ENCODE measurements at places on chromosomes 7 and 10. TPM values are rescaled to one million over a fixed set of nuclear protein-coding genes. Genes with fewer than 3 reads are reported as not detected.

The CHN2 gene
- 15.4 TPM for total RNA-seq

The GPC2 gene
- 106 TPM for total RNA-seq

The NAT16 gene
- 1.7 TPM for total RNA-seq

The NACAD gene
- 7.2 TPM for total RNA-seq

The PHKG1 gene
- 1.7 TPM for total RNA-seq

The PTN gene
- total RNA-seq = 228 TPM

The SYT15 gene
- 1.4 TPM for total RNA-seq

The THNSL1 gene
- total RNA-seq = 6.5 TPM

The ACTR3C gene
- 0.61 TPM for total RNA-seq

The OR2A5 gene
- total RNA-seq = not detected

The WNT8B gene
- 3.8 TPM for total RNA-seq

The ANKRD26 gene
- 17.8 TPM for total RNA-seq

The GHRHR gene
- 0.84 TPM for total RNA-seq

The GNGT1 gene
- total RNA-seq = 0.65 TPM

The ASIC3 gene
- 6.0 TPM for total RNA-seq

The SLC26A5 gene
- total RNA-seq = not detected

The TBATA gene
- total RNA-seq = not detected

The IMPDH1 gene
- total RNA-seq = 65.2 TPM

The SPACDR gene
- 1.0 TPM for total RNA-seq

The NME8 gene
- total RNA-seq = not detected

The HOGA1 gene
- total RNA-seq = 0.36 TPM

The PNLIP gene
- total RNA-seq = not detected

The SPDYE1 gene
- total RNA-seq = not detected

The CDC14C gene
- not detected for total RNA-seq

The LRIT1 gene
- not detected for total RNA-seq

The SLC18A3 gene
- 16.7 TPM for total RNA-seq

The USP6NL gene
- total RNA-seq = 38.2 TPM

The HYCC1 gene
- total RNA-seq = 62.3 TPM

The JAKMIP3 gene
- total RNA-seq = 0.25 TPM

The DHX32 gene
- 35.6 TPM for total RNA-seq

The JCAD gene
- 0.61 TPM for total RNA-seq

The LBX1 gene
- 1.0 TPM for total RNA-seq

The H2BK1 gene
- total RNA-seq = not detected

The NEUROD6 gene
- not detected for total RNA-seq

The IRF5 gene
- total RNA-seq = not detected
